ENCODE measurements at places on chromosomes 5 and 9.

- no peak for DNase-seq
These were observed 136.3 kb downstream of the HTR1A start for GRCh38 chr5:63825984-63826383.

- no peak for DNase-seq
These were observed 89.3 kb upstream of the TNC start for GRCh38 chr9:115207003-115207836.

DNA sequence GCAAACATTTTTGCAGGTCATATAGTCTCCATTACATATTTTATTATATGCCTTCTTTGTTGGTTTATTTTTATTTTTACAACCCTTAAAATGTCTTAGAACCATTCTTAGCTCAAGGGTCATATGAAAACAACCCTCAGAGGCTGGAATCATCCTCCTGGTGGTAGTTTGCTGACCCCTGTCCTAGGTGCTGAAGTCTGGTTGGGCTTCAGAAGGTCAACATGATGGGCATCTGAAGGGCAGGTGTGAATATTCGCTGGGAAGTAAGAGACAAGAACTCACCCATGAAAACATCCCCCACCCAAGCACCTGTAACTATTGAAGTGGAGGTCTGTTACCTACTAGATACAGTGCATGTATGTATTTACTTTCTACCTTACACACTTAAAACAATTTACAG is 75.4 kb downstream of the OSMR start:
- DNase-seq: no peak

DNA sequence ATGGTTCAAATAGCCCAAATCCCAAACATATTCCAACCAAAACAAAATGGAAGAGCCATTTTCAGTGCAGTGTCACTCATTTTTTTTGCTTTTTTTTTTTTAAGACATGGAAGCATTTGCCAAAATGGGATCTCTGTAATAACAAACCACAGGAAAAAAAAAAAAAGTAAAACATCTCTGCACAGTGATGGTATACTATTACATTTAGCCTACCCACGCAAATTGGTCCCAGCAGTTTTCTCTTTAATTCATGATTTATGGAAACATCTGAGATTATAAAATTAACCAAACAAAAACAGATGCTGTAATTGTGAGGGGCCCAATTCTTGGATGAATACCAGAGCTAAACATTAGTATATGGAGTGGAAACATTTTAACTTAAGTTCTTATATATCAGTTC is 566.6 kb downstream of the ZNF608 start:
- DNase-seq: no peak

DNA sequence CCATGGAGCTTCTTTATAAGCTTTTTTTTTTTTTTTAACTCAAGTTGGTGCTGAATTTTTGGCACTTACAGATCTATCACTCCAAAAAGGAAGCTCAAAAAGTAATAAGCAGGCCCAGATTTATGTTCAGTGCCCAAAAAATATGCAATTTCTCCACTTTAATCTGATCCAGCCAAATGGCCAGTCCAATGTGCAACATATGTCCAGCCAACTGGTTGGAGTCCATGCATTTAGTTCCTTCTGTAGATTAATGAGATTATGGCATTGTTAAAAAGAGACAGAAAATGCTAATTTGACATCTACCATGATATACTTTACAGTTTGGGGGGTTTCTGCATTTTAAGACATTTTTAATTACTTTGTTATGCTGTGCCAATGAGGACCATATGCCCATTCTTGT is 129.5 kb downstream of the SLC1A3 start:
- DNase-seq: no peak

DNA sequence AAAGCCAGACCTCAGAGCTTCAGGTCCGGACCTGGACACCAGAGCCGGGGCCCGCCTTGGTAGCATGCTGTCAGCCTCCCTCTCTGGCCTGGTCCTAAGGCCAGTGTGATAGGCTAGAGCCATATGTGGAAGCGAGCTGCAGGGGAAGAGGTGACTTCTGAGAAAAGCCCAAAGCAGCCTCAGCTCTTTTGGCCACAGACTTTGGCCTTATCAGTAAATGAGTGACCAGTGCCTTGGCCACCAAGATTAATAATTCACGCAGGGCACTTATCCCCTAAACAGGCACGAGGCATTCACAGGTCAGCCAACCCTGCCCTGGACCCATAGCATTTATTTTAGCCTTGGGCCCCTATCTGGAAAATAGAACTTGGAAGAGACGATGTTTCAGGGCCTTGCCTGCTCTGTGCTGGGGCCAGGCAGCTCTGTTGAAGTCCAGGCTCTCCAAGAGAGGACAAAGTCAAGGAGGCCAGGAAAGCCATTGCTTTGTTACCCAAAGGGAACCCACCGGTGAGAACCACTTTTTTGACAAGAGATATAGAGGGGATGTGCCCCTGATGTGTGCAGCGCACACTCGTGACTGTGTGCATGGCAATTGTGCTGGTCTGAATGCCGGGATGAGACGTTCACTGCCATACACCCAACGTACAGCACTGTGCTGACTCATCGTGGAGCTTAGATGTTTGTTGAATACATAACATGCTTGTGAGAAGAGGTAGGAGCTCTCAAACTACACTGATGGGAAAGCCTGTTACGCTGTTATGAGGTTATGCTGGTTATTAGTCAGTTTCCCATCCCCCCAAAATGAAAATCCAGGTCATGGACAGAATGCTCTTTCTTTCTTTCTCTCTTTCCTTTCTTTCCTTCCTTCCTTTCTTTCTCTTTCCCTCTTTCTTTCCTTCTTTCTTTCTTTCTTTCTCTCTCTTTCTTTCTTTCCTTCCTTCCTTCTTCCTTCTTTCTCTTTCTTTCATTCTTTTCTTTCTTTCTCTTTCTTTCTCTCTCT is 5.0 kb upstream of the SLC34A1 start:
- DNase-seq: no peak

DNA sequence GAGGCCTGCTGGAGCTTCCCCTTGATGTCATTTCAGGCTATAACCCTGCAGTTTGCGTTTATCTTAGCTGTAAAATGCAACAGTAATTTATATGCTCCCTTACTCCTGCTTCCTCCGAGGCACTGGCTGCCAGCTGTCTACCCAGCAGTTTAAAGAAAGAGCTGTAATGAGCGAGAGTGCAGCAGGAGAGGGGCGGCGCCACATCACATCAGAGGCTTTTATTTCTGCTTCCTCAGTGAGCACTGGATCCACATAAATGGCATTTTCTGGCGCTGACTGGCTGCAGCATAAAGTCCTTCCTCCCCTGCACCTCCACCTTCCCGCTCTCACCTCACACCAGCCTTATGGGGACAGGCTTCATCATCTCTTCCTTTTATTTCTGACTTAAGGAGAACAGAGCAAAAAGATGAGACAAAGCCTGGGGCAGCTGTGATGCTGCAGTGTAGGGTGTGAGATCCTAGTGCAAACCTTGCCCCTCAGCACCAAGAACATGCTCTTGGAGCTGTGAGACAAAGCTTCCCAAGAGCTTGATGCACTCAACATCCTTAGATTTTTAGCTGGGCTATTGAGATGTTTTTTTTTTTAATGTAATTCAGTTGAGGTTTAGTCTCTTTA is 829.6 kb upstream of the ZNF608 start:
- peak; percentile 27 for DNase-seq

DNA sequence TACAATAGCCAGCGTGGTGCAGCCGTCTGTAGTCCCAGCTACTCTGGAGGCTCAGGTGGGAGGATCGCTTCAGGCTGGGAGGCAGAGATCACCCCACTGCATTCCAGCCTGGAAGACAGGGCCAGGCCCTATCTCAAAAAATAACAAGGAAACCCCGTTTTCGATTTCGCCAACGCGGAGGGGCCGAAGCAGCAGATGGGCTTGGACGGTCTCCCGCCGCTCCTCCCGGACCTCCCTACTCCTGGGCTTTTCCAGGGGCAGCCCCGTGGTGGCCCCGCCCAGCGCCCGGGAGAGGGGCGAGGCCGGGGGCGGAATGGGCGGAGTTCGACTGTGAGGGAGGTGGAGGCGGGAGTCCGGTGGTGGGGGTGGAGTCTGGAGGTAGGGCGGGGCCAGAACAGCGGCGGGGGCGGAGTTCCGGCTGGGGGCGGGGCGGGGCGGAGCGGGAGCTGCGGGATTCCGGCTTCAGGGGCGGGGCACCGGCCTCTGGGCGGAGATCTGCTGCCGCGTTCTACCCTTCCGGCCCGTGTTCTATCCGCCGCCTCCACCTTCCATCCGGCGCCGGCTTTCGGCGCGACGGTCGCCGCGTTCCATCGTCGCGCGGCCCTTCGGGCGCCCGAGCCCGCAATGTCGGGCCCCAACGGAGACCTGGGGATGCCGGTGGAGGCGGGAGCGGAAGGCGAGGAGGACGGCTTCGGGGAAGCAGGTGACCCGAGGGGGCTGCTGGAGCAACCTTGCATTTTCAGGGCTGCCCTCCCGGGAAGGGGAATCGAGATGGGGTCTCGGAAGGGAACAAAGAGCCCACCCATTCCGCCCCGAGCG is at the start of gene BBLN:
Gene BBLN (plus strand): TSS at position 482 of the 819 bp plus-strand sequence. CDS start 143 bp downstream, at position 625.
- peak; percentile 90 for DNase-seq

DNA sequence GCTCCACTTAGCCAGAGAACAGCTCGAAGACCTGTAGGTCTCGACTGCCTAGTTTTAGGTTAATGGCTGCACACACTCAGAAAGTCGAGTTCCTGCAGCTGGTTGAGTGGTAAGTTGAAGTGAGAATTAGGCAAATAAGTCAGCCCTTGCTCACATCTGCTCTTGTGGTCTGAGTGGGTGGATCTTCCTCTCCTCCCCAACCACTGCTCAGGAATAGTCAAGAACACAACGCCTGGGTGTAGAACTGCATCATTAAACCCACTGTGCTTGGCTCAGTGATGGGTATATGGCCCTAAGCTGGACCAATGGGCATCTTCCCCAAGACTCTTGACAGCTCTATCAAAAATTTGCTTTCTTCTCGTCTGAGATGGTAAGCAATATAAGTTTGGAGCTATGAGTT is 20.9 kb upstream of the ADAM19 start:
- DNase-seq: no peak

DNA sequence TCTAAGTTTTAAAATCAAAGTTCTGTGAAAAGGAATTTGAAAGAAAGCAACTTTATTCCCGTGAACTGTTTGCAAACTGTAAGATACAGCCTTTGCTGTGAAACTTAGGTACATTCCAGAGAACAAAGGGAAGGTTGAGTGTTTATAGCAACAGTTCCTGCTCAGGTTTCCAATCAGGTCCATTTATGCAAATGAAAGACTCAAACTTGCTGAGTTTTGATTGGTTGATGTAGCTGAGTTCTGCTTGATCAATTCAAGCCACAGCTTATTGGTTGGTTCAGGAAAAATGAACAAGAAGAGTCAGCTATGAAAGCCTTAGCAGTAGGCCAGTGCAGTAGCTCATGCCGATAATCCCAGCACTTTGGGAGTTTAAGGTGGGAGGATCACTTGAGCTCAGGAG is 37.9 kb downstream of the SLC27A6 start:
- DNase-seq: no peak

DNA sequence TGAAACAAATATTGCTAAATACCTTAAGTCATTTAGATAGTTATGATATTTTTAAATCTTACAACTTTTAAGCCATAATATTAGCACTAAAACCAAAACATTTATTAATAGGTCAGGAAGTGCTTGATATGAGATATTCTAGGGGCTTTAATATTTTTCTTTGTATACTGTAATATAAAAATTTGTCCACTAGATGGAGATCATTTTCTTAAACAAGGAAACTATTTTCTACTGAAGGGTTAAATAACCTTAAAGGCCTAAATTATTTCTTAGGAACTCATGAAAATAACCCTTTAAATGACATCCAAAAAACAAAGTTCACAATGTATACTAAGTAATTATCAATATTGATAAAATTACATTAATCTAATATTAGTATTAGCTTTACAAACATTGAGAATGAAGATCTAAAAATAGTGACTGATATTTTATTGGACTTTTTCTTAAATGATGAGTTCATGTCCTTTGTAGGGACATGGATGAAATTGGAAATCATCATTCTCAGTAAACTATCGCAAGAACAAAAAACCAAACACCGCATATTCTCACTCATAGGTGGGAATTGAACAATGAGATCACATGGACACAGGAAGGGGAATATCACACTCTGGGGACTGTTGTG is 635.7 kb downstream of the RAB3C start:
- peak; percentile 44 for DNase-seq

- DNase-seq: no peak
These were observed 304.0 kb downstream of the NR2F1-AS1 start for GRCh38 chr5:93277051-93277450.

GRCh38 chr5:123359454-123360200 is 63.6 kb downstream of the CEP120 start:
- DNase-seq: no peak

GRCh38 chr5:55502759-55503158 is 32.0 kb downstream of the PLPP1 start:
- DNase-seq: no peak

Data from NCI-H446 (cell line).